ENCODE measurements at places on chromosomes 5 and 9. TPM values are rescaled to one million over a fixed set of nuclear protein-coding genes. Genes with fewer than 3 reads are reported as not detected.

The CARD9 gene
- total RNA-seq, result under 0.01 TPM

The PDE6A gene
- total RNA-seq, result under 0.01 TPM

The TRIP13 gene
- 7.5 TPM for total RNA-seq

The GABRA6 gene
- not detected for total RNA-seq

The SPINK4 gene
- not detected for total RNA-seq

The SLC6A3 gene
- not detected for total RNA-seq

The PSMB7 gene
- total RNA-seq, result 133 TPM

The GPR107 gene
- total RNA-seq, result 21.1 TPM

The SPINK7 gene
- total RNA-seq, result 4.3 TPM

The C9 gene
- total RNA-seq, result not detected

The CCNJL gene
- total RNA-seq, result 1.5 TPM

The PCDHGA11 gene
- 2.2 TPM for total RNA-seq

The TMC1 gene
- not detected for total RNA-seq

The UHRF2 gene
- 48.2 TPM for total RNA-seq

The CREBRF gene
- 10.1 TPM for total RNA-seq

All from tracheal epithelial cell (primary cell).